ENCODE measurements at places on chromosomes 16 and 17.

DNA sequence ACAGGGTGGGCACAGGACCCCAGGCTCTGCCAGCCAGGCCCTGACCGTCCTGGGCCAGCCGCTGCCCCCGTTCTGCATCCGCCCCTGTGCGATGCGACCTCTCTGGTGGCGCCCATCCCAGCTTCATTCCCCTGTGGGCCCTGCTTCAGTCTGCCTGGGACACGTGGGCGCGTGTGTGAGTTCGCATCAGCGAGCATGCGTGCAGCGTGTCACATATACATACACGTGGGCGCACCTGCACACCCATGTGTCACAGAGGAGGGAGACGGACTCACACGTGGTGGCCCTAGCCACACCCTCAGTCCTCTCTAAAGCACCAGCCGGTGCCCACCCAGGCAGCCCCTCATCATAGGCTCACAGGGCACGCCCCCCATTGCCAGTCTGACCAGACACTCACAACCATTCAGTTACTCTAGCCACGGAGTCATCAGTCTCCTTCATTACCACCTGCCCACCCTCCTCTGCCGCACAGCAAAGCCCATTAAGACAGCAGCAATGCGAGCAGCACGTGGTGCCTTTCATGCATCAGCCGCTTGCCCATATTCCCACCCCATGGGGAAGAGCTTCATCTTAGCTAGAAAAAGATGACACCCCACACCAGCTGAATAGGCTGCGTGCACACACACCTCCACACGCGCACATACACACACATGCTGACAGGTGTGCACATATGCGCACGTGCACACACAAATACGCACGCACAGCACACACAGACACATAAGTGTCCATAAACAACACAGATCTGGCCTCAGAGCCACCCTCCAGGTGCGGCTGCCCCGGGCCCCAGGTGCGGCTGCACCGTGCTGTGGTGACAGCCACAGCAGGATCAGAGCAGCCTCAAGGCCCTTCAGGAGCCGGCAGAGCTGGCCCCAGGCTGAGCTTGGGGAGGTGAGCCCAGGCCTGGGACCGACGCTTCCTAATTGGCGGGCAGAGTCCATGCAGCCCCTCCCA is 9.5 kb upstream of the CDH15 start:
- DNase-seq: no peak

DNA sequence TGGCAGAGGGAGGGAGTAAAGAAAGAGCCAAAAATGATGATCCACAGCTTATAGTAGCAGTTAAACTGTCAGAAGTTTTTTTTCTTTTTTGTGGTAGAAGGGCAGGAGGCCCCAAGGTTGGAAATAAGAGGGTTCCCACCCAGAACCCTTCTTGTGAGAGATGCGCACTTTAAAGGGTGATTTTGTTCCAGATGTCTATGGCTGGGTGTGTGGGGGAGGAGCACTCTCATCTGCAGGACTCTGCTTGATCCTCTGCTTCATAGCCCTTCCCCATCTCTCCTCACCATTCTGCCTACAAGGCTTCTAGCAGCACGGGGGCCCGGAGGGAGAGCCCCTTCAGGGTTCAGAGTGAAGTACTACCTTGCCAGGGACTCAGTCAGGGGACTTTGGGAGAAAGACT is 6.4 kb downstream of the ATXN1L start:
- no peak for DNase-seq

DNA sequence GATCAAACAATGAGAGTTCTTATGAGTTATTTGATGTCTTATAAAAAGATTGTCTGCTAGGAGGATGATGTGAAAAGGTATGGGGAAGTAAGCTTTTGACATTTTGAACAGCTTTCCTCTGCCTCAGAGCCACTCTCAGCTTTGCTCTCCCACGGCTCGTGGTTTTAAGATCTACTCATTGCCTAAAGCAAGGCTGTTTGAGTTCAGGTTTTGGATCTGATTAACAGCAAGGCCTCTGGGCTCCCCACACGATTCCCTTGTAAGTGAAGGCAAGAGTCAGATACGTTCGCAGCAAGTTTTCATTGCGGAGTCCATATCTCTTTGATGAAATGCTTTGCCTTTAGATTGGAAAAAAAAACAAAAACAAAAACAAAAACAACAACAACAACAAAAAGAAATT is 515.0 kb upstream of the SALL1 start:
- no peak for DNase-seq

GRCh38 chr17:5665164-5665563 is 80.9 kb upstream of the NLRP1 start:
- DNase-seq: peak; percentile 62

DNA sequence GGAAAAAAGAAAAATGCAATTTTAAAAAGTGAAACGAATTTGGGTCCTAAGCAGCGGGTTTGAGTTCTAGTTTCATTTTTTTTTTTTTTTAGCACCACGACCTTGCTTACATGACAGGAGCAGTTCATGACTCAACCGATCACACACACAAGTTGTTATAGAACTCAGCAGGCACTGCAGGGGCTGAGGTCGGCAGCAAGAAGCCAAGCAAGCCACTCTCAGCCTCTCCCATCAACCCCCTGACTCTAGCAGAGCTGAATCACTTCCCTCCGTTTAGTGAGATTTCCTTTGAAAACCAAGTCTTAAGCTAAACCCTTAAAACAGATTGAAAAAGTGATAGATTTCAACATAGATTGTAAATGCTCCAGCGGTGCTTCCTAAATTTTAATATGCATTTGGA is 520.8 kb downstream of the HAPSTR1 start:
- no peak for DNase-seq

GRCh38 chr17:46194393-46195216 is 1.4 kb upstream of the KANSL1 start:
- DNase-seq: no peak

- DNase-seq: no peak
Observed at GRCh38 chr17:35312346-35312745, 61.1 kb downstream of the SLFN11 start.

GRCh38 chr17:35786941-35787432 is 8.5 kb downstream of the MMP28 start:
- no peak for DNase-seq

GRCh38 chr17:28282596-28282995 is 36.4 kb upstream of the TMEM97 start:
- DNase-seq: no peak

DNA sequence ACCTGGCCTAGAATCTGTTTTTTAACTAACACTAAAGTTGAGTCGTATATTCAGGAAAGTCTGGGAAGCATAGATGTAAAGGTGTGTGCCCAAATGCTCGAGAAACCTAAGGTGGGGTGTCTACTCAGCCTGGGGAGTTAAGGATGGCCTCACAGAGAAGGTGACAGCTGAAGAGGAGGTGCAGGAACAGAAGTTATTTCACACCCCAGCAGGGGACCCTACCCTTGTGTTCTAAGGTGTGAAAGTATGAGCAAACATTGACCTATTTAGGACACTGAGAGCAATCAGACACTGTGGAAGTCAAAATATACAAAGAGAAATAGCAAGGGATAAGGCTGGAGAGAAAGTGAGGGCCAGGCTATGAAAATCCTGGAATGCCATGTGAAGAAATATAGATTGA is 49.0 kb upstream of the DHX40 start:
- DNase-seq: no peak

- no peak for DNase-seq
Observed at GRCh38 chr16:79644971-79645667, 44.6 kb upstream of the MAF start.

DNA sequence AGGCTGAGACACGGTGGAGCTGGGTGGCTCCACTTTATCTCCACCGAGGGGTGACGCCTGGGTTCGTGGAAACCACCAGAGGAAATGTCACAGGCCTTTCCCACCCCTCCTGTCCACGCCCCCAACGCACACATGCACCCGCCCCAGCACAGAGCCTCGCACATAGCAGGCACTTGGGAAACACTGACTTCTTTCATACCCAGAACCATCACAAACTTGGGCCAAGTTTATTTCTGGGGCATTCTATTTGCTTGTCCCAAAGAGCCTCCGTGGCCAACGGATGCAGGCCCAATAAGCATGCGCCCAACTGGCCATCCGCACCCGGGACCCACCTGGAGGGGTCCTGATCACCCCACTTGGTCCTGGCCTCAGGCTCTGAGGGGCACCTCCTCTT is 3.3 kb downstream of the BCAR1 start:
- DNase-seq: peak; percentile 48

GRCh38 chr16:1770328-1771187 is 785 bp downstream of the NME3 start:
- DNase-seq: no peak

- peak; percentile 34 for DNase-seq
Observed at GRCh38 chr16:10180771-10181163, 1.5 kb downstream of the GRIN2A start.

DNA sequence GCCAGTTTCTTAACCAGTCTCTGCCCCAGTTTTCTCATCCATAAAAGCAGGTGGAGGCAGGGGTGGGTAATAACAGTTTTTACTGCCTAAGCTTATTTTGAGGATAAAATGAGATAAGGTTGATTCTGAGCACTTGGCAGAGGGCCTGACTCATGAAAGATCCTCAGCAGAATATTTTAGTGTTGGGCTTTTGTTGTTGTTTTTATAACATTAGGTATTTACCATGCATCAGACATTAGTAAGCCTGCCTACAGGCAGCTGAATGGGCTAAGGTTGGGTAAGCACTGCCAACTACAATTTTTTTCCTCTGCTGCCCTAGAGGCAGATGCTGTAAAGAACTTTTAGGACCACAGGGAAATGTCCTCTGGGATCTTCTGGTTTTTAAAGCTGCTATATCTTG is 43.1 kb downstream of the SCNN1G start:
- DNase-seq: no peak

DNA sequence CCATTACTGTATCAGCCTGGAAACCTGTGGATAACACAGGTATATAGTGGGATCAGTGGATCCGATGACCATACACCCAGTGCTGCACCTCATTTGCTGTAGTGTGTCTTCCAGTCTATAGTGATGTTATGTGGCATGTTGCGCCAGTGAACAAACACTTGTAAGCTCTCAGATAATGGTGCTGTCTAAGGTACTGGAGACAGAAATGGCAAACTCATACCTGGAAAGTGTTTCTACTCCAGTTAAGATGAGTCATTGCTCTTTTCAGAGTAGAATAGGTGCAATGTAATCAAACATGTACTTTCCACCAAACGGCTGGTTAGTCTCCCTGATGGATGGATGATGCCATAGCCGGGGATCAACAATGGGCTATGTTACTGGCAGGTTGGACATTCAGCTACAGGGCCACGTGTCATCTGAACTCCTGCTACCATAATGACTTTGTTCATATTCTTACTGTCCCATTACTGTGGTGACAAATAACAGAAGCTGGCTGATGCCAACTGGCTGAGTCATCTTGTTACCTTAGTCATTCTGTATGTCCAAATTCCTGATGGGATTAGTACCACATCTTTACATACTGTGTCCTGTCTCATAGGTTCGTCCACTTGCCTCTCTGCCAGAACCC is 6.3 kb downstream of the CCL11 start:
- no peak for DNase-seq

- no peak for DNase-seq
Observed at GRCh38 chr17:64038331-64039105, 18.1 kb upstream of the ICAM2 start.

GRCh38 chr17:75008373-75008772 is 4.1 kb upstream of the MRPL58 start:
- DNase-seq: no peak

GRCh38 chr17:77963441-77963840 is 4.9 kb downstream of the TNRC6C start:
- DNase-seq: peak; percentile 79

- DNase-seq: no peak
Observed at GRCh38 chr17:28533091-28533807, 19.2 kb downstream of the UNC119 start.

GRCh38 chr16:49889725-49890397 is 33.9 kb upstream of the ZNF423 start:
- no peak for DNase-seq

DNA sequence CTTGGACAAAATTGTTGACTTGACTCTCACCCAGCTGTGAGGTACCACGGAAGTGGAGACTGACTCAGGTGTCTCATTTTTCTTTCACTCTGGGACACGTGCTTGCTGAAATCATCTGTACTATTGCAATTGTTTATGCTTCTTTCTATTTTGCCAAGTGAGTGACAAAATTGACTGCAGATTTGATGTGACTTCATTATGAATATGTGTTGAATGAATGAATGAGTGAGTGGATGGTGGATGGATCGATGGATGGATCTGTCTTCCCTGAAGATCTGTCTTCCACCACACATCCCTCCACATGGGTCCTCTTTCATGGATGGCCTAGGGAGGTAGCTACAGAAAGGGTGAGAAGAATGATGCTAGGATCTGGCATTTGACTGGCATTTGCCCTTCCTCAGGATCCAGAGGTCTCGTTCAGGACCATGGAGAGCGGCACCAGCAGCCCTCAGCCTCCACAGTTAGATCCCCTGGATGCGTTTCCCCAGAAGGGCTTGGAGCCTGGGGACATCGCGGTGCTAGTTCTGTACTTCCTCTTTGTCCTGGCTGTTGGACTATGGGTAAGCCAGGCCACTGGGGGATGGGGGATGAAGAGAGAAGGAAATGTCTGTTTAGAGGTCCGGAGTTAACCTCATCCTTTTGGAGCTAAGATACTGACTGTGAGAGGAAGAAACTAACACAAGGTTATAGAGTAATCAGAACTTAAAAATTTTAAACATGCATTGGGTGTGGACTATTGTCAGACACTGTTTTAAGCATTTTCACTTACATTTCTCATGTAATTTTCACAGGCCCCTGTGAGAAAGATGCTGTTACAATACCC is 12.7 kb downstream of the SLC5A11 start:
- DNase-seq: peak; percentile 65

Measured in right hindlimb (tissue), 1 donor.